CD4-positive, alpha-beta memory T cell (primary cell): ENCODE measurements at places on chromosomes 4 and X. TPM values are rescaled to one million over a fixed set of nuclear protein-coding genes. Genes with fewer than 3 reads are reported as not detected.
A peak's percentile ranks its signal among the peaks of the same experiment; 100 is the strongest.

Gene PPP2R2C
- not detected for polyA plus RNA-seq

Gene MAGEA11
- polyA plus RNA-seq = not detected

Gene S100P
- 1.3 TPM for polyA plus RNA-seq

GRCh38 chr4:123990310-123990870 is 593.8 kb downstream of the SPRY1 start:
- H3K4me1 ChIP-seq = no peaks in the 10 kb centered on the region
- no peak overlapping the region for H3K27ac ChIP-seq
- no peak for DNase-seq
- no peaks in the 10 kb centered on the region for H3K36me3 ChIP-seq
- H3K27me3 ChIP-seq = no peaks in the 10 kb centered on the region
- no peak overlapping the region for H3K4me3 ChIP-seq

GRCh38 chr4:182938205-182938645 is 21.0 kb upstream of the DCTD start:
- no peak overlapping the region for H3K4me3 ChIP-seq
- H3K4me1 ChIP-seq = no peaks in the 10 kb centered on the region
- DNase-seq = peak; percentile 53

- H3K27ac ChIP-seq = no peak overlapping the region
- no peaks in the 10 kb centered on the region for H3K36me3 ChIP-seq
- DNase-seq = no peak
- no peaks in the 10 kb centered on the region for H3K4me1 ChIP-seq
- H3K4me3 ChIP-seq = no peak overlapping the region
Measured at GRCh38 chrX:145843146-145843904, 25.7 kb downstream of the SLITRK2 start.

Gene GALNTL6
- polyA plus RNA-seq = not detected

Gene XAGE2
- not detected for polyA plus RNA-seq

Gene CDKL2
- polyA plus RNA-seq = 0.37 TPM

Gene CXCL8
- not detected for polyA plus RNA-seq

DNA sequence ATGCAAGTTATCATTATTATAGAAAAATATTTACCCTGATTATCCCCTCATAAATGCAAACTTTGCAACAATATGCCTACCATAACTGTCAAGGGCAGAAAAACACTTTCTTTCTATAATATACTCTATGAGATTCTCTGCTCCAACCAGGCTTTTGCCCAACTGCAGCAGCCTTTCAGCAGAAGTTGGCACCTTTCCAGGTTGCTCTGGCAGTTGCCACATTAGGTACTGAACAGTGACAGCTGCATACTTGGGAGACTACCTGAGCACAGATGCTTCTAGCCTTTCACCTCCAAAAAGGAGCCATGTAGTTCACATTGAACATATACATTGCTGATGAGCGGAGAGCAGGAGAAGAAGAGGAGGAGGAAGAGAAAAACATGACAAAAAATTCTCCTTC is 69.5 kb upstream of the BRWD3 start:
- H3K4me3 ChIP-seq = no peak overlapping the region
- no peaks in the 10 kb centered on the region for H3K36me3 ChIP-seq
- no peaks in the 10 kb centered on the region for H3K4me1 ChIP-seq
- H3K27ac ChIP-seq = no peak overlapping the region
- no peaks in the 10 kb centered on the region for H3K27me3 ChIP-seq

- H3K4me1 ChIP-seq = no peaks in the 10 kb centered on the region
- no peaks in the 10 kb centered on the region for H3K36me3 ChIP-seq
- no peaks in the 10 kb centered on the region for H3K27me3 ChIP-seq
Measured at GRCh38 chr4:158080354-158080753, 92.5 kb downstream of the GASK1B start.

Gene SSX2B
- not detected for polyA plus RNA-seq

Gene AREG
- polyA plus RNA-seq = 1.4 TPM

Gene PDHA2
- polyA plus RNA-seq = not detected

GRCh38 chr4:118920247-118920646 is 31.6 kb downstream of the SYNPO2 start:
- no peaks in the 10 kb centered on the region for H3K27me3 ChIP-seq
- no peak overlapping the region for H3K27ac ChIP-seq
- no peak for DNase-seq
- no peak overlapping the region for H3K4me3 ChIP-seq

DNA sequence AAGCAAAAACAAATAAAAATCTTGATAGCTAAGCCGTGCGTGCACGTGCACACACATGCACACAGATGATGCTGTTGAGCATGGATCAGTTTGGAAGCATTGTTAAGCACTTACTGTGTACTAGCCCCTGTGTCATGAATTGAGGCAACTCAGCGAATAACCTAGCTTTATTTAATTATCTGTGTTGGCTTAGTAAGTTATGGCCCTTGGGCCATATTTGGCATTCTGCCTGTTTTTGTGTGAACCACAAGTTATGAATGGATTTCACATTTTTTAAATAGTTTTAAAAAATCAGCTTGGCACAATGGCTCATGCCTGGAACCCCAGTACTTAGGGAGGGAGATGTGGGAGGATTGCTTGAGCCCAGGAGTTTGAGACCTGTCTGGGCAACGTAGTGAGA is 113.6 kb upstream of the CBLL2 start:
- no peak overlapping the region for H3K27ac ChIP-seq
- H3K4me1 ChIP-seq = no peaks in the 10 kb centered on the region
- no peaks in the 10 kb centered on the region for H3K36me3 ChIP-seq
- no peak for DNase-seq

GRCh38 chr4:84917086-84917821 is 49.2 kb downstream of the WDFY3 start:
- H3K4me1 ChIP-seq = no peaks in the 10 kb centered on the region
- no peak overlapping the region for H3K4me3 ChIP-seq
- no peaks in the 10 kb centered on the region for H3K36me3 ChIP-seq
- no peak for DNase-seq

GRCh38 chr4:76001700-76002099 is 5.6 kb downstream of the CXCL9 start:
- DNase-seq = no peak
- H3K27me3 ChIP-seq = no peaks in the 10 kb centered on the region
- no peak overlapping the region for H3K27ac ChIP-seq
- no peaks in the 10 kb centered on the region for H3K36me3 ChIP-seq
- H3K4me3 ChIP-seq = no peak overlapping the region

Gene FGF5
- polyA plus RNA-seq = not detected

DNA sequence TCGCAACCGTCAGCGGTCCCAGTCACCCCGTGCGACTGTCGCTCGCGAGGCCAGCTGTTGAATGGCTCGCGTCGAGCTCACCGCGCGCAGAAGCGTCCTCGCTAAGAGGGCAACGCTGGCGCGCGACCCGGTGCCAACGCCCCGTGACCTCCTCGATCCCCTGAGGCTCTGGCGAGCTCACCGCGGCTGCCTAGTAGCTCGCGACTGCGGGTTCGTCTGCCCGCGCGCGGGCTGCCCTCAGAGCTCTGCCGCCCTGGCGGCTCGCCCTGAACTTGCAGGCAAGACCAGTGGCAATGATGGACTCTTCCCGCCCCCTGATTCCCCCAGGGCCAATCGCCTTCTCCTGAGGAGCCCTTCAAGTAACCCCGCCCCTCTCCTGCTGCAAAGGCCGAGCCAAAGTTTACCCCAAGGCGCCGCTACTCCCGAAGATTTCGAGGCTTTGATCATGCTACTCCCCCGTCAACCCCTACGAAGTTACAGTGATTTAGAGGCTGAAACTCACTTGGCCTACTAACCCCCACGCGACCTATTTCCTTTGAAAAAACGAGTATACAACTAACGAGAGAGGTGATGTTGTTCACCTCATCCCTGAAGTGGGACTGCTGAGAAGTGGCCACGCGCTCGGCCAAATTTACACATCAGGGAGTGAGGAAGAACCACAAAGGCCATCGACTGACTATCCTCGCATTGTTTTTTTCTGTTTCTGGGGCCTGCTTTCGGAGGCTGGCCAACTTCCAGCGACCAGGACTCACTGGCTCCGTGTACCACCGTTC is 37.5 kb downstream of the PGRMC1 start:
- H3K27ac ChIP-seq = no peak overlapping the region
- H3K4me1 ChIP-seq = peaks cover 5% of the 10 kb centered on the region
- H3K36me3 ChIP-seq = no peaks in the 10 kb centered on the region
- H3K27me3 ChIP-seq = no peaks in the 10 kb centered on the region
- peak; percentile 48 for DNase-seq
- H3K4me3 ChIP-seq = peak overlapping the region; percentile 19

Gene JAKMIP1
- polyA plus RNA-seq = 11.5 TPM

DNA sequence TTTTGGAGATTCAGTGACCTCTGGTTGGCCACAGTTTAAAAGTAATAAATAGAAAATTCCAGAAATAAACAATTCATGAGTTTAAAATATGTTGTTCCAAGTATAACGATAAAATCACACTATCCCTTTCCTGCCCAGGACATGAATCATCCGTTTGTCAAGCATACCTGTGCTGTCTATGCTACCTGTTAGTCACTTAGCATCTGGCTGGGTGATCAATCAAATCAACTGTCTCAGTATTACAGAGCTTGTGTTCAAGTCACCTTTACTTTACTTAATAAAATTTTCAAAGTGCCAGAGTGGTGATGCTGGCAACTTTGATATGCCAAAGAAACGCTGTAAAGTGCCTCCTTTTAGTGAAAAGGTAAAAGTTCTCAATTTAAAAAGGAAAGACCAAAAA is 979.5 kb upstream of the NDST4 start:
- H3K27ac ChIP-seq = no peak overlapping the region
- no peaks in the 10 kb centered on the region for H3K4me1 ChIP-seq
- no peaks in the 10 kb centered on the region for H3K27me3 ChIP-seq
- H3K4me3 ChIP-seq = no peak overlapping the region

Gene MED12
- polyA plus RNA-seq = 3.4 TPM

GRCh38 chr4:2487632-2488031 is 18.7 kb downstream of the RNF4 start:
- no peak for DNase-seq
- H3K27ac ChIP-seq = no peak overlapping the region
- H3K27me3 ChIP-seq = no peaks in the 10 kb centered on the region
- no peak overlapping the region for H3K4me3 ChIP-seq
- H3K36me3 ChIP-seq = peaks cover 36% of the 10 kb centered on the region

Gene DCAF4L1
- not detected for polyA plus RNA-seq

DNA sequence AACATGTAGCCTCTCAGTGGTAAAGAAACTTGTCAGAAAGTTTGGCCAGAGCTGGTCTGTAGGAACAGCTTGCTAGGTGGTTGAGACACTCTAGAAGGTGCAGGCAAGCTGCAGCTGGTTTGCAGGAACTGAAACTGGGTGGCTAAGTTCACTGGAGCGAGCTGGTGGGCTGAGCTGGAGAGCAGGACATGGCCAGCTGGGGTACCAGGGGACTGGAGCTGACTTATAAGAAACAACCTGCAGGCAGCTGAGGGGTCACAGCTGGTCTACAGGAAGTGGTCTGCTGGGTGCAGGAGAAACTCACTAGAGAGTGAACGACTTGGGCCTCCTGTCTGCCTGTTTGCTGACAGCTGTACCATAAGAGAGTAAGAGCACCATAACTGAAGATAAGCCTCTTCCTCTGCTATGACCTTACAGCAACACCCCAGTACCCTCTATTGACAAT is 157.1 kb upstream of the LNX1 start:
- H3K36me3 ChIP-seq = no peaks in the 10 kb centered on the region
- H3K4me1 ChIP-seq = no peaks in the 10 kb centered on the region
- DNase-seq = no peak
- no peak overlapping the region for H3K4me3 ChIP-seq

DNA sequence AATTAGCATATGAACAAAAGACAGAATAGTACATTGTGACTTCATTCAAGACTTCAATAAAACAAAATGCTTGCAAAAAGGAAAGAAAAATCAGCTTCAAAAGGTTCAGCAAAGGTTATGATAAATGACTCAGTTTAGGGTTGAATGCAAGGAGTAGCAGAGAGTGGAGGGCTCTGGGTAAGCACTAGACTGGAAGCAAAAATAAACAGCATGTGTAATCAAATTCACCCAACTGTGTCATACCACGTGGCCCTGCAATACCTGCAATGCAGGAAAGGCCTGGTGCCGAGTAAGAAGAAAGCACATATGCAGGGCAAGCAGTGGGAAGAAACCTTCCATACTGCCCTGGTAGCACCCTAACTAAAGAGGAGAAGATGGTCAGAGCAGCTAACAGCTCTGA is 88.7 kb downstream of the ATP11C start:
- no peaks in the 10 kb centered on the region for H3K4me1 ChIP-seq
- H3K27me3 ChIP-seq = no peaks in the 10 kb centered on the region
- H3K27ac ChIP-seq = no peak overlapping the region
- no peak overlapping the region for H3K4me3 ChIP-seq
- no peaks in the 10 kb centered on the region for H3K36me3 ChIP-seq
- DNase-seq = no peak

Gene PASD1
- not detected for polyA plus RNA-seq

DNA sequence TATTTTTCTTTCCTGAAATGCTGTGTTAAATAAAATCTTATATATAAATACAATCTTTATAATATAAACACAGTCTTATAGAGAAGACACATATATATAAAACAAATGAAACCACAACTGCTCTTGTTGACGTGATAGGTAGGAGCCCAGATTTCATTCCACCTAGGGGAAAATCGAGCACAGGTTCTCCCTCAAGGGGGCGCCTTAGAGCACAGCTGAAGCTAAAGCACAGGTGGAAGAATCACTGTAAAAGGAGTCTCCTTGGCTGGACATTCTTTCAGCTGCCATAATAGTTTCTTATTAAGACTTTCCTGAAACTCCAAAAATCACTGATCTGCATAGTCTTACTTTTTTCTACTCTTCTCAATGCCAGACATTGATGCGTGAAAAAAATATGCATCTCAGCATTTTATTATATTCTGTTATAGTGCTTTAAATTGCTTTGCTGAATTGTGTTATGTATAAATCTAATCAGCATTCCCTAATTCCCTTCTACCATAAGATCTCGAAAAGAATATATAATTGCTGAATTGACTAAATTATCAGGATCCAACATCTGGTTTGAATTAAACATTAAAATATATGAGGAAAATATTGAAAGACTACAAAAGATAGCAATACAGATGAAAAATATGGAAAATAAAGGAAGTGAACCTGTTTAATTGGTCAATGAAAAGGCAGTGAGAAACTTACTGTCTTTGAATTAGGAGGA is 25.5 kb upstream of the RXFP1 start:
- H3K27ac ChIP-seq = no peak overlapping the region
- no peak for DNase-seq
- no peaks in the 10 kb centered on the region for H3K36me3 ChIP-seq
- H3K27me3 ChIP-seq = no peaks in the 10 kb centered on the region
- no peak overlapping the region for H3K4me3 ChIP-seq

- DNase-seq = no peak
- H3K36me3 ChIP-seq = no peaks in the 10 kb centered on the region
- H3K4me3 ChIP-seq = no peak overlapping the region
- no peak overlapping the region for H3K27ac ChIP-seq
Measured at GRCh38 chrX:437661-438390, 51.1 kb upstream of the PPP2R3B start.

GRCh38 chr4:24896056-24896455 is 16.8 kb downstream of the CCDC149 start:
- no peak overlapping the region for H3K4me3 ChIP-seq
- H3K4me1 ChIP-seq = no peaks in the 10 kb centered on the region
- H3K36me3 ChIP-seq = no peaks in the 10 kb centered on the region
- no peak overlapping the region for H3K27ac ChIP-seq
- DNase-seq = no peak

- H3K4me1 ChIP-seq = peaks cover 45% of the 10 kb centered on the region
- DNase-seq = no peak
- H3K36me3 ChIP-seq = no peaks in the 10 kb centered on the region
- H3K27me3 ChIP-seq = no peaks in the 10 kb centered on the region
- peak overlapping the region; percentile 33 for H3K27ac ChIP-seq
Measured at GRCh38 chr4:38311495-38312126, 351.4 kb downstream of the PTTG2 start.

Gene XG
- not detected for polyA plus RNA-seq
